Epithelial cell of esophagus (primary cell): ENCODE measurements at places on chromosomes 3 and 15.

DNA sequence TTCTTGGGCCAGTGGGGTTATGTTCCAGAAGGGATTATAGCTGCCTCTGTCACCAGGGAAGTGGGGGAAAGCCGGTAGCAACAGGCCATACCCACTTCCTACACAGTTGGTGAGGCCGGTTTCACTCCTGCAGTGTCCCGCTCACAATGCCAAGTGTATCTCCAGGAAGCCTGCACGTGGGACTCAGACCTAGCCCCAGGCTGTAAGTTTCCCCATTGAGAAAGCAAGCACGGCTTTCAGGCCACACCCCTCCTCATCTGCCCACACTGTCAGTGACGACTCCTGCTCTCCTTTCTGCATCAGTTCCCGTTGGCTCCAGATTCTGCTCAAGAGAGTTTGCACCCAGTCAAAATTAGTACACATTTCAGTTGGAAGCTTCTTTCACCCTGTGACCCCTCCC, 51.6 kb upstream of the CPOX start:
- peak; percentile 59 for DNase-seq

DNA sequence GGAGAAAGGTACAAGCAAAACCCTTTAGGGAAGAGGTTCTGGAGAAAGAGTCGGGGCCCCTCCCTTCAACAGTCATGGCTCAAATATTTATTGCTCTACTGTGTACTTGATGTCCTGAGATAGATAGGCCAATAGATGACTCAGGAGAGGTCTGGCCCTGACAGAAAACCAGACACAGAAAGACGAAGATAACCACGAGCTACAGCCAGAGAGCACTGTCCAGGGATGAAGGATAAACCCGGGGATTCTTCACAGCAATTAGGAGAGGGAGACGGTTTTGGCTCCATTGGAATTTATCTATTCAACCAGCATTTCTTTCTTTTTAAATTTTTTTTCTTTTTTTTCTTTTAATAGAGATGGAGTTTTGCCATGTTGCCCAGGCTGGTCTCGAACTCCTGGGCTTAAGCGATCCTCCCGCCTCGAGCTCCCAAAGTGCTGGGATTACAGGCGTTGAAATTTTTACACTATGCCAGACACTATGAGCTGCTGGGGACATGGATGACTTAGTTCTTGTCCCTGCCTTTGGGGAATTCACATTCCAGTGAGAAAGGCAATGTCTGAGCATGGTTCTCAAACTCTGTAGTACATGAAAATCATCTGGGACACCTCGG, 4.6 kb upstream of the CIDEC start:
- DNase-seq: peak; percentile 92

GRCh38 chr3:196883361-196883760, 15.6 kb downstream of the SENP5 start:
- DNase-seq: no peak

DNA sequence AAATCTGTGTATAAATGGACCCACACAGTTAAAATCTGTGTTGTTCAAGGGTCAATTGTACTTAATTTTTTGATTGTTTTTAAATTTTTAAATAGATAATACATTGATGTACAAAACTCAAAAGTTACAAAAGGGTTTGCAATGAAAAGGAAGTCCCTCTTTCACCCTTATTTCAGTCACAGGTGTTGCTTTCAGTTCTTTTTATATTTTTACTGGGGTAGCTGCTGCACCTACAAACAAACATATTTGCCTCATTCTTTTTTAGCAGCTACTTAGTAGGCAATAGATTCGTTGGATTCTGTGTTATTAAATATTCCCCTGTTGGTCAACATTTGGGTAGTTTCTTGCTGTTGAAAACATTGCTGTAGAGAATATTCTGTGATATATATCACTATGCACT, 44.4 kb downstream of the PIAS1 start:
- no peak for DNase-seq

GRCh38 chr15:81084716-81085115, 49.4 kb upstream of the CFAP161 start:
- DNase-seq: no peak

DNA sequence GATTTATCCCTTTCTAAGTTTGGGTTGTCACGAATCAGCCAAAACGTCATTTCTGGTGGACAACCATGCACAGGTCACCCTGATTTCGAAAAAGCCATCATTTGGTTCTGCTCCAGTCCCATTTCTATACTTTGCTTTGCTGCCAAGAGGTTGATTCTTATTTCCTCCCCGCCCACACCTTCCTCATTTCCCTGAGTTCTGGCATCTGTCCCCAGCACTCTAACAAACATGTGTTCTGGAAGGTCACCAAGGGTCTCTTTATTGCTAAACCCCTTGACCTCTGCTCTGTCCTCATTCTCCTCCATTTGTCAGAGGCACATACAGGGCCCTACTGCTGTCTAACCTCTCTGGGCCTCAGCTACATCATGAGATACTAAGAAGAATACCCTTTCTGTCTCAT, 36.4 kb upstream of the PTPRG start:
- DNase-seq: no peak

DNA sequence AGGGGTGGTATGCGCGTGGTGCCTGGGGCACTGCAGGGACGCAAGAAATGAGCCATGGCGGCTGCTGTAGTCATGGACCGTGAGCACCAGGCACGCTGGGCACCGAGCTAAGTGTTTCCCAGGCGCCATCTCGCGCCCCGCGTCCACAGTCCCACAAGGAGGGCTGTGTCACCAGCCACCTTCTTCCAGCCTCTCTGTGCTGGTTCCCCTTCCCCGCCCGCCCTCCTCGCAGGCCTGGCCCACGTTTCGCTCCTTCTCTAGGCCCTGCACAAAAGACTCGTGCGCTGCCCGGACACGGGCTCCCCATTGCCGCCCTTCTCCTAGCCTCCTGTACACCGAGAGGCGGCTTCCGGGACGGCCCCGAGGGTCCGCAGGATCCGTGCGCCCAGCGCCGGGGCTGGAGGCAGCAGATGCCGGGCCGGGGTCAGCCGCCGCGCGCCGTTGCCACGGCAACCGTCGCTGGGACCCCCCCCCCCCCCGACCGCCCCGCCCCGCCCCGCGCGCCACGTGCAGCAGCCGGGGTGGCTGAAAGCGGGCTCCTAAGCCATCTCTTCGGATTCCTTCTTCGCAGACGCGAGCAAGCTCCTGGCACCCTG, 113.4 kb downstream of the SRGAP3 start:
- no peak for DNase-seq

DNA sequence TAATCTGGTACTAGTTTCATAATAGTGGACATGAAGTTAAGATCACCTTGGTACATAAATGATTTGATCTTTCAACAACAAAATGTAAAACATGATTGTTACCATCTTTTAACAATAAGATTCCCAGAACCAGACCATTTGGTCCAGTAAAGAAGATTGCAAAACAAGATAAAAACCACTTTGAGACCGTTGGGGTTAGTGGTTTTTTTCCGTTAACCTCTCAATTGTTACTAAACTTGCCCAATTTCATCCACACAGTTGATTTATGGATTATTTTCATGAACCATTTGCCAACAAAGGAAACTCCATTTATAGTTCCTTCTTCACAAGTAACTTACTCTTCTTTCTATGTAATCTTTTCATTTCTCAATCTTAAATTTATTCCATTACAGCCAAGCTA, 53.8 kb downstream of the ATP8B4 start:
- no peak for DNase-seq

- DNase-seq: peak; percentile 65
These were observed 81.6 kb downstream of the PLXNA1 start for GRCh38 chr3:127064391-127065137.

DNA sequence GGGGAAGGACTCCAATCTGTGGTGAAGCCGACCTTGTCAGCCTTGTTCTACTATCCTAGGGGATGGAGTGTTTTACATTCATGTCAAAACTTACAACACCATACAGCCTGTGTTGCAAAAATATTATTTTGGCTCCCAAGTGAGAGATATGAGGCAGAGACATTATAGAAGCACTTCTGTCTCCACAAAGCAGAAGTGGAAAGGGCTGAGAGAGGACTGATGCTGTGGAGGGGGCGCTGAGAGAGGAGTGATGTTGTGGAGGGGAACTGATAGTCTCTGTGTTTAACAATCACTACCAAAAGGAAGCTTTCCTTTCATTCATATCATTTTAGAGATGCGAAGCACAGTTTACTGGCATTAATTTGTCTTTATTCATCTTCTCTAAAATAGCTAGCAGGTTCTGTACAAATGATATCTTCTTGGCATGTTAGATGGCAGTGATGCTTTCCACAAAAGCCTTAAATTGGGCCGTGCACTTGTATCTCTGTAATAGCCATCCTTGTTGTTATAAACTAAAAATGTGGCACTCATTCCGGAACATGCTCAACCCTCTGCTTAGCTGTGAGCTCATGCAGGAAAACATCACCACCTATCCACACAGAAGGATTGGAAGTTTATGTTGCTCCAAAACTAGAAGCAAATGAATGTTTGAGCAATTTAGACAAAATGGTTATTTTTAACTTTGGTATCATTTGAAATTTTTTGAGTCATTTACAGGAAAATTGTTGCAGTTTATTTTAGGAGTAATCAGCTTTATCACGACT, 134.6 kb upstream of the TP63 start:
- DNase-seq: no peak

DNA sequence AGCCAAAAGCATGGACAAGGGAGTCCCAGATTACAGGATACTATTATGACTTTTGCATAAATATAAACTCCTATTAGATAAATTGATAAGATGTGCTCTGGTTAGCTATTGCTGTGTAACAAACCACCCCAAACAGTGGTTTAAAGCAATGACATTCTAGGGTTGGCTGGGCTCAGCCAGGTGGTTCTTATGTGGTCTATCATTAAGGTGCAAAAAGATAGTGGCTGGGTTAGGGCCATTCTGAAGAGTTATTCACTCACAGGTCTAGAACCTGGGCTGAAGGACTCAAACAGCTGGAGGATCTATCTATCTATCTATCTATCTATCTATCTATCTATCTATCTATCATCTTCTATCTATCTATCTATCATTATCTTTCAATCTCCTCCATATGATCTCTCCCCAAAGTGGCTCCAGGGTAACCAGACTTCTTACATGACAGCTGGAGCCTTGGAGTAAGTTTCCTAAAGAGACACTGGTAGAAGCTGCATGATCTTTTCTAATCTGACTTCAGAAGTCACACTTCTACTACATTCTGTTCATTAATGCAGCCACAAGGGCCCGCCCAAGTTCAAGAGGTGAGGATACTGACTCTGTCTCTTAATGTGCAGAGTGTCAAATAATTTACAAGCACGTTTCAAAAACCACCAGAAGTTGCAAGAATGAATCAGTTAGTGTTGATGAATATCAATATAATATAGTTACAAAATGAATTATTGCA, 74.9 kb upstream of the XCR1 start:
- no peak for DNase-seq

DNA sequence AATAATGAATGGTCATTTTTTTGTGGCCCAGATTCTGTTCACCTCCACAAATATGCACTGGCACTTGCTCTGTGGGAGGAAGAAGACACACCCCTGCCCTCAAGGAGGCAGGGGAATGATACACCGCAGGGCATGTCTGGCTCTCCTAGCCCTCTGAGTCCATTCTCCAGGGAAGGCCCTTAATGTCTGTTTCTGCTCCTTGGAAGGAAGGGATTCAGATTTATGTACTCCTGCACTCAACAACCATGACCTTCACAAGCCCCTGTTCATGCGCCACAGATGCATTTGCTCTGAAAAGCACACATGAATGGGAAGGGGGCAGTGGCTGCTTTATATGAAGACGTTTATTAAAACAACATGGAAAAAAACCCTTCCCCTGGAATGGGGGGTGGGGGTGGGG, 333.8 kb downstream of the EPHB1 start:
- no peak for DNase-seq

DNA sequence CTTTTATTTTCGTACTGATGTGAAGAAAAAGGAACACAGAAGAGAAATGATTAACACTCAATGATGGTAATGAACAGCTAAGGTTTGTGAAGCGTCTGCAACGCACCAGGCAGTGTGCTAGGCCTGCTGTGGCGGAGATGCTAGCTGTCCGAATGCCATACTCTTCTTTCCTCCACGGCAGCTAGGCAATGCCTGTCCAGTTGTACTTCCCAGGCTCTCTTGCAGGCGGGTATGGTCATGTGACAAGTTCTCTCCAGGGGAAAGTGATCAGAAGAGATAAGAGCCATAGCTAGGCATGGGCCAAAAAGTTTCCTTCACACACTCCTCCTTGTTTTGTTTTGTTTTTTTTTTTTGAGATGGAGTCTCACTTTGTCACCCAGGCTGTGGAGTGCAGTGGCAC, 6.7 kb downstream of the TADA3 start:
- DNase-seq: no peak

DNA sequence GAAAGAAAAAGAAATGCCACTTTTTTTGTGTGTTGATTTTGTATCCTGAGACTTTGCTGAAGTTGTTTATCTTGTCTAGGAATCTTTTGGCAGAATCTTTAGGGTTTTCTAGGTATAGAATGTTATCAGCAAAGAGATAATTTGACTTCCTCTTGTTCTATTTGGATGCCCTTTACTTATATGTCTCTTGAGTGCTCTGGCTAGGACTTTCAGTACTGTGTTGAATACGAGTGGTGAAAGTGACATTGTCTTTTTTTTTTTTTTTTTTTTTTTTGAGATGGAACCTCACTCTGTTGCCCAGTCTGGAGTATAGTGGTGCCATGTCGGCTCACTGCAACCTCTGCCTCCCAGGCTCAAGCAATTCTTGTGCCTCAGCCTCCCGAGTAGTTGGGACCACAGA, 64.7 kb upstream of the NPHP3 start:
- DNase-seq: no peak

- DNase-seq: peak; percentile 83
These were observed 35.4 kb upstream of the ATG7 start for GRCh38 chr3:11236588-11237461.

- DNase-seq: peak; percentile 42
These were observed 74.8 kb downstream of the AQP9 start for GRCh38 chr15:58212909-58213526.

DNA sequence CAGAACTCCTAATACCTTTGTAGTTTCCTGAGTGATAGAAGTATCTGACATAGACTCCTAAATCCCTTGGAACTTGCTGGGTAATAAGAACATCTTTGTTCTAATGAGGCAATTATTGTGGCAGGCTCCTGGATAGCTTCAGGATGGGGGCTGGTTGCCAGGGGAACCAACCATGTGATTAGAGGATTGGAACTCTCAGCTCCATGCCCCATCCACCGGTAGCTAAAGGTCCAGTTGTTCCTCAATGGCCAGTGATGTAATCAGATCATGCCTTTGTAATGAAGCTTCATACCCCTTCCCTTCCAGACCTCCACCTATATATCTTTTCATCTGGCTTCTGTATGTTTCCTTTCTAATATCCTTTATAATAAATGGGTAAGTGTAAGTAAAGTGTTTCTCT, 221.2 kb upstream of the ALCAM start:
- no peak for DNase-seq

DNA sequence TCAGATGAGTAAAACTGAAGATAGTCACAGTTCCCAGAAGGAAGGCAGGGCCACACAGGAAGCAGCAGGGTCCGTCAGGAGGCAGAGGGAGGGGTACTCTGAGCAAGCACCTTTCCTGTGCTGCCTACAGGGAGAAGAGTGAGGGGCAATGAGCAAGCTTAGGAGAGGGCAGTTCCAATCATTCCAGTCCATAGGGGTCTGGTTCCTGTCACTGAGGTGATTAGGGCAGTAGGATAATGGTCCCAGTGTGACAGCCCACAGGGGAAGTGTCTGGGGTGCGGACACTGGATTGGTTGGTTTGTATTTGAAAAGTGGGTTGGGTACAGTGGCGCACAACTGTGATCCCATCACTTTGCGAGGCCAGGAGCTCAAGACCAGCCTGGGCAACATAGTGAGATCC, 7.1 kb upstream of the ACAD9 start:
- DNase-seq: no peak
